ENCODE measurements at places on chromosomes 7 and 10.

- no peak for DNase-seq
These were observed 29.7 kb upstream of the CALN1 start for GRCh38 chr7:72441791-72442190.

- DNase-seq: no peak
These were observed 14.0 kb downstream of the KMT2E start for GRCh38 chr7:105028004-105028403.

DNA sequence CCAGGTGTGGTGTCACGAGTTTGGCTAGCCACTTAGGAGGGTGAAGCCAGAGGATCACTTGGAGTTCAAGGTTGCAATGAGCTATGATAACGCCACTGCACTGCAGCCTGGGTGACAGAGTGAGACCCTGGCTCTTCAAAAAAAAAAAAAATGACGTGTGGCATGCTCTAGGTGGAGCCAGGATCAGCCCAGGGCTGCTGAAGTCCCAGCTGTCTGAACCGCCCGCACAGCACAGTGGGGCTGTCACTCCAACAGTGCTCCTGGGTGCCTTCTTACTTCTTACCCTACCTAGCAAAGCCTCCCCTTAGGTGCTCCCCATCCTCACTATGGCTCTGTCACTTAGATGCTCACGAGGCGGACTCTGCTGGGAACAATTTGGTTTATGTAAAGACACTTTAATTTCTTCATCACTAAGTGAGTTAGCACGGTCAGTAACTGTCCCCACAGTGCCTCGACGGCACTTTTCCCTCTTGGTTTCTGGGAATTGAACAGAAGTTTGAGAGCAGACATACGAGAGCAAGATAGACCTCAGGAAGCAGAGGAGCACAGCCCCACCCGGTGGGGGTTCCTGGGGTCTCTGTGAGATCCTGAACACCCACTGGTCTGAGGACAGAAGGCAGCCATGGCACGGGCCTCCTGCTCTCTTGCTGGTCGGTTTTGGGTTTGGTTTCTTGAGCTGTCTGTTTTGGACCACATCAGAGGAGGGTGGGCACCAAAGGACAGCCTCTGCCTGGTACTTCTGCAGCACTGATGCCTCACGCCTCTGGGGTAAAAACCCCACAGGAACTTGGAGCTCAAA is 66.2 kb upstream of the BTBD16 start:
- no peak for DNase-seq

- no peak for DNase-seq
These were observed 66.3 kb downstream of the SND1 start for GRCh38 chr7:127718340-127718679.

DNA sequence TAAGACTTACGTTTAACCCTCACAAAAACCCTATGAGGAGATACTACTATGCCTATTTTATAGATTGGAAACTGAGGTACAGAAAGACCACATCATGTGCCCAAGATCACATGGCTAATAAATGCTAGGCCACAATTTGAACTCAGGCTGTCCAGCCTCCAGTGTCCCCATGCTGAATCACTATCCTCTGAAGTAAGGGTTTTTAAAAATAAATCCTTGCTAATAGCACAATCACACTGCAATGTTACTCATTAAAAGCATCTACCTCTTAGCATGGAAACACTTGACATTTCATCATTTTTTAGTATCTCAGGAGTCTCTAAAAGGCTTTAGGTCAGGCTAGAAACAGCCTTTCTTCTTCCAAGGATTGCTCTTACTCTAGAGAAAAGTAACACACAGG is 50.0 kb upstream of the PPP1R3C start:
- no peak for DNase-seq

Measured in NCI-H187 (cell line).